ENCODE measurements at places on chromosomes 16 and 17.

GRCh38 chr16:83300326-83300725, 507.5 kb upstream of the HSBP1 start:
- no peak for DNase-seq

GRCh38 chr17:60724647-60725046, 47.0 kb downstream of the BCAS3 start:
- DNase-seq, result no peak

GRCh38 chr16:66299349-66299748, 67.1 kb upstream of the CDH5 start:
- DNase-seq, result no peak

DNA sequence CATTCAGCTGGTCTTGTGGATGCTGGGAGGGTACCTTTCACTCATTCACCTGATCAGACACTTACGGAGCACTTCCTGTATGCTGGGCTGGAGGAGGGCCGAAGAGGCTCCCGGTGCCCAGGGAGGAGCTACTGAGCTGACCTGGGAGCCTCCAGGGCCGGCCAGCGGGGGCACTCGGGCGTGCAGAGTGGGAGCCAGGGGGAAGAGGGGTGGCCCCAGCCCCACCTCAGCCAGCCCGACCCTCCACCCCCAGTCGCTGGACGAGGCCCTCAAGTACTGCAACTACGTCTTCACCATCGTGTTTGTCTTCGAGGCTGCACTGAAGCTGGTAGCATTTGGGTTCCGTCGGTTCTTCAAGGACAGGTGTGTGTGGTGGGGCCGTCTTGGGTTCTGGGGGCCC, 10.3 kb downstream of the TPSG1 start:
- no peak for DNase-seq

DNA sequence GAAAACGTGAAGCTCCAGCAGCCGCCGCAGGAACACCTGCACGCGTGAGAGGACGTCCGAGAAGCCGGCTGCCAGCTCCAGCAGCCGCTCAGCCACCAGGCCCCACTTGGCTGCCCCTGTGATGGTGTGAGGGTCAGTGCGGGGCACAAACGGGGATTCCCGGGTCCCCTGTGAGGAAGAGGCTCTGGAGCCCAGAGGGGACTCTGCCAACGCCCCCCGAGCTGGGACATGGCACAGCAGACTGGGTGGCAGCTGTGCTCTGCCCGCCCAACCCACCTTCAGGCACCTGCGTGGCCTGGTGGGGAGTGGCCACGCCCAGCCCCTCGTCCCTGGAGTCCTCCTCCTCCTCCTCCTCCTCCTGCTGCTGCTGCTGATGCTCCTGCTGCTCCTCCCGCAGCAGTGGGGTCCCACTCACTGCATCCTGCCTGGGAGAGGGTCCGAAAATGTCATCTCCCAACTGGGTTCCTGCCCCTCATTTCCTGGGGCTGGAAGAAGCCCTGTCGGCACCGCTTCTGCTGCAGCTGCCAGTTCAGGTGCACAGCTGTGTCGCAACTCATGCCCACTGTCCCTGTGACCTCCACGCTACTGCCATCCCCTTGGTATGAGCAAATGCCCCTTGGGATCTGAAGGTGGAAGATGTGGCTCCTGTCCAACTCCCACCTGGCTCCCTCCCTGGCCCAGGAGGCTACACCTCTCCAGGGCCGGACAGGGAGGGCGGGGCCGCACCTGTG, 27.5 kb downstream of the CTU2 start:
- no peak for DNase-seq

- DNase-seq, result no peak
Observed at GRCh38 chr17:55872374-55872773, 121.5 kb downstream of the PCTP start.

DNA sequence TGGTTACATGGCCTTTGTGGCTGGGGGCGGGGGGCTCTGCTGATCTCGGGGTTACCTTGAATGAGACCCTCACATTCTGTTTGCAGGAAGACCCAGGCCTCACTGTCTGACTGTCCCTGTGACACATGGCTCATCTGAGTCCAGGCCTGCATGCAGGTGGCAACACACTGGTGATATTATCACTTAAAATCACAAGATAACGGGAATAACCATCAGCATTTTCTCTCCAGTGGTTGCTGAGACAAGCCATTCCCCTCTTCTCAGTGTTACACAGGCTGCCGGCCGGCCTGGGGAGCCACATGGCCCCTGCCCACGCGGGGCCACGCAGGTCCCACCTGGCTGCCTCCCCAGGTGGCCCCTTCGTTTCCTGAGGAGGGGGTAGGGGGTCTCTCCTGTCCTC, 197.6 kb downstream of the ENGASE start:
- DNase-seq, result no peak

GRCh38 chr16:133716-134115, 4.8 kb downstream of the NPRL3 start:
- DNase-seq, result no peak

- DNase-seq, result no peak
Observed at GRCh38 chr16:51952500-51952899, 594.4 kb downstream of the TOX3 start.

- peak; percentile 80 for DNase-seq
Observed at GRCh38 chr17:78250891-78251772, 19.7 kb downstream of the TMEM235 start.

- no peak for DNase-seq
Observed at GRCh38 chr17:4666296-4666695, 24.8 kb upstream of the ALOX15 start.

DNA sequence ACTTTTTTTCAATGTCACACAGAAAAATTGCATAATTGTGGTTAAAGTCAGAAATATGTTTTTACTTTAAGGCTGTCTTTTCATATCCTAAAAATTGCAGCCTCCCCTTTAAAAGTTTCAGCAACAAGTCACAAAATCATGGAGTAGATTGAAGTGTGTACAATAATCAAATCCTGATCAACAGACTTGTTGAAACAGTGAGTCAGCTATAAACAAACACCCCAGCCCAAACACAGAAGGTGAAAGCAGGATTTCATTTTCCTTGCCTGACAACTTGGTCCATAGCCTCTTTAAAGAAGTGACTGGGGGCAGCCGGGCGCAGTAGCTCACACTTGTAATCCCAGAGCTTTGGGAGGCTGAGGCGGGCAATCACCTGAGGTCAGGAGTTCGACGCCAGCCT, 59.9 kb downstream of the WNT3 start:
- DNase-seq, result no peak

- DNase-seq, result no peak
Observed at GRCh38 chr17:1169221-1169928, 10.4 kb downstream of the ABR start.

DNA sequence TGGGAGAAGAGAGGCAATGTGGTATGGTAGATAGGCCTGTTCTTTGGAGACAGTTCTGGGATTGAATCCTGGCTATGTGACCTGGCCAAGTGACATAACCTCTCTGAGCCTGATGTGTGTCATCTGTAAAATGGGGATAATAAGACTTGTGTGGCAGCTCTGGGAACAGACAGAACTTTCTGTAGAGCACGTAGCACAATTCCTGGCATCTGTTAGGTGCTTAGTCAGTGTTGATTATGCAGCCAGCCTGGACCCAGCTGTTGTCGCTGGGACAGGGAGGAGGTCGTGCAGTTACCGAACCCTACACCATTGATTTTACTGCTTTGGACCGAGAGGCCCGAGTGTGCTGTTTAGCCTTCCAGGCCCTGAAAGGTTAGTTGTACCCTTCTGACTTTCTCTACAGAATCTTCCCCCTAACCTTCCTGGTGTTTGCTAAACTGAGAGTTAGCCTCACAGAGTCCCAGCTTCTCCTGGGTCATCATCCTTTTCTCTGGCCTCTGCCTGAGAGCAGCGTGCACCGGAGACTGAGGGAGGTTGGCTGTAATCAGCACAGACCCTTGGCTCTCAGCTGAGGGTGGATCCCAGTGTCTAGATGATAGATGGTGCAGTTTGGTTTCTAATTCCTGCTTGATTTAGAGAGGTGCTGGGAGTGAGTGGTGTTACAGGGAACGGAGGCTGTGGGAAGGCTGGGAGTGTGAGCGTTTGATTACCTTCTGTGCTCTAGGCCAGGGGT, 31.9 kb downstream of the MSI2 start:
- DNase-seq, result no peak

- DNase-seq, result no peak
Observed at GRCh38 chr17:58300336-58300735, 19.6 kb upstream of the MPO start.

DNA sequence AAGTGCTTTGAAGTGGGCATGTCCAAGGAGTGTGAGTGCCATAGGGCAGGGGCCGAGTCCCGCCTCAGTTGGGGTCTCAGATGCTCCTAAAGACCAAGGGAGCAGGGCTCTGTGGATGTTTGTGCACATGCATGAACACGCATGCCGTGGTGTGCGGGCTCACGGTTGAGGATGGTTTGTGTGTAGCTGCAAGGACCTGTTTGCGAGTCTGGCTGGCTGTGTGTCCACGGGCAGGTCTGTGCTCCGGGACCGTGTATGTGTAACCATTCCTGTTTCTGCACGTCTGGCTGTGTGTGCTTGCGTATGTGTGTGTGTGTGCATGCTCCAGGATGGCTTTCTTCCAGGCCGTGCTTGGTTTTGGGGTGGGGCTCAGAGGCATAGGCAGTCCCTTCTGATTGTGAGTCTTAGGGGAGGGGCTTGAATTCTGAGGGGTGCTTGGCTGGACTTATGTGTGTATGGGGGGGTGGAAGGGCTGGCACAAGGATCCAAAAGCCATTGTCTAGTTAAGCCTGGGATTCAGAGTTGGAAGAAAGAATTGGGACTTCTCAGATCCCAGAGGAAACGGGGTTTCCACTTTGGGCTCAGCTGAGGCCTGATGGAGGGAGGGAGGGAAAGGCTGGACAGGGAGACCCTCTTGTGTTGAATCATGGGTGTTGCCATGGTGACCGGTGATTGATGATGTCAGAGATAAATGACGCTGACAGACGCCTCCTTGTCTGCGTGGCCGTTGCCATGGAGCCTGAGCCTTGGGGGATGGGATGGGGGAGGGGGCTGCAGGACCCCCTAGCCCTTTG, 14.4 kb downstream of the GJD3 start:
- DNase-seq, result no peak

DNA sequence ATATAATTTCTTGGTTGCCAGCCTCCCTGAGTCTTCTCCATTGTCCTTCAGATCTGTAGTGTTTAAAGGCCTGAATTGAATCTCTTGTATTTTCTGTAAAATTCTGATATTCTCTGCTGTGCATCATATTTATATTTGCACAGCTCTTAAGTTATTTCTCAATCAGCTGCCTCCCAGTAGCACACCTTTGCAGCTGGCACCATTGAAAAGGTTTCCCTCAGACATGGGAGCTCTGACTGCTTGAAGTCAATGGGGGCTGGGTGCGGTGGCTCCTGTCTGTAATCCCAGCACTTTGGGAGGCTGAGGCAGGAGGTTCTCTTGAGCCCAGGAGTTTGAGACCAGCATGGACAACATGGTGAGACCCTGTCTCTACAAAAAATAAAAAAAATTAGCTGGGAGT, 40.4 kb downstream of the PITPNC1 start:
- no peak for DNase-seq

- DNase-seq, result no peak
Observed at GRCh38 chr16:22235839-22236745, 30.0 kb downstream of the EEF2K start.

DNA sequence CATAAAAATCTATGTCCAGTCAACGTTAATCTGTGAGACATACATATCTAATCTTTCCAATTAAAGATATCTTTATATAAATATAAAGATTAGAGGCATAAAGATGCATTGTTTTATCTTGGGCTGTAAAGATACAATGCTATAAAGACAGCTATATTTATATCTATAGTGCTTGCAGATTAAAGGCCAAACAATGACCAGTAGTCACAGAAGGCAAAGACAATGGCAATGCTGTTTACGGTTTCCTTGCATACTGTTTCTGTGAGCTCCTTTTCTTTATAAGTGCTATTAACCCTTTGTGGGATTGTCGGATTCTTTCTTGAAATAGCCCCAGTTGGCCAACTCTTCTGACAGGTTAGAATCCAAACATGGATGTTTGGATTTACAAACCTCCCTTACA, 85.5 kb upstream of the SALL1 start:
- no peak for DNase-seq

GRCh38 chr16:53482123-53482522, 20.9 kb downstream of the AKTIP start:
- no peak for DNase-seq

GRCh38 chr17:310111-311010, 42.2 kb downstream of the RPH3AL start:
- DNase-seq, result no peak

Measured in NT2/D1 (cell line).